ENCODE measurements at places on chromosomes 7 and 10.

DNA sequence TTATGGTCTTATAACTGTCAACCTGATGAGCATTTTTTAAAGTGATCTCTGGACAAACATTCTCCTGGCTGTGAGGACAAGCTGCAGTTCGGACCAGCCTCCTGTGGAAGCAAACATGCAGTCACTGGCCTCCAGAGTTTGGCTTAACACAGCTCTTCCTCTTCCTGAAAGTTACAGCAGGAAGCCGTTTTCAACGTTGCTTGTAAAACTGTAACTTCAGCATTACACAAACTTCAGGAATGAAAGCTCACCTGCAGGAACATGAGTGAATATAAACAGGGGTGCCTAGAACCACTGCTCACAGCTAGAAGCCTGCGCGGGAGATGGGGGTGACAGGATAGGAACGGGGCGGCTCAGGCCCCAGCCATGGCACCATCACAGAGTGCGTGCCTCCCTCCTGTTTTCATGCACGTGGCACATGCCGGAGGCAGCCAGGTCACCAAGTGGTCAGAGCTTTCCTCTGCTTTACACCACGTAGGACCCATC is 292.9 kb upstream of the PITRM1 start:
- DNase-seq = peak; percentile 86

DNA sequence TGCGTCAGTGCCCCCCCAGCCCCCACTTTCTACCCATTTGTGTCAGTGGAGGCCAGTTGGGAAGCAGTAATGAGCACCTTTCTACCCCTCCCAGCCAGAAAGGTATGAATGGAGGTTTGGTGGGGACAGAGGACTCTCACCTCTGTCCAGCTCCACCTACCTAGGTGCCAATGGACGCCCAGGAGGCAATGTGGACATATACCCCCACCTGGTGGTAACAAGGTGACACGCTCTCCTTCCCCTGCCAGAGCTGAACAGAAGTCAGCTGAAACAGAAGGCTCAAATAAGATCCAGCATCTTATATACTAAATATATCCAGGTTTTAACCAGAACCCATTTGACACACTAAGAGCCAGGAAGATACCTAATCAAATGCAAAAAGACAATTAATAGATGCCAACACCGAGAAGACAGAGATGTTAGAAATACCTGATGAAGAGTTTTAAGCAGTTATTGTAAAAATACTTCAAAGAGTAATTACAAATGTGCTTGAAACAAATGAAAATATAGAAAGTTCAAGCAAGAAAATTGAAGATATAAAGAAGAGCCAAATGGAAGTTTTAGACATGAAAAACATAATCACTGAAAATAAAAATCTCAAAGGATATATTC is 18.4 kb upstream of the SORCS3 start:
- peak; percentile 51 for DNase-seq

DNA sequence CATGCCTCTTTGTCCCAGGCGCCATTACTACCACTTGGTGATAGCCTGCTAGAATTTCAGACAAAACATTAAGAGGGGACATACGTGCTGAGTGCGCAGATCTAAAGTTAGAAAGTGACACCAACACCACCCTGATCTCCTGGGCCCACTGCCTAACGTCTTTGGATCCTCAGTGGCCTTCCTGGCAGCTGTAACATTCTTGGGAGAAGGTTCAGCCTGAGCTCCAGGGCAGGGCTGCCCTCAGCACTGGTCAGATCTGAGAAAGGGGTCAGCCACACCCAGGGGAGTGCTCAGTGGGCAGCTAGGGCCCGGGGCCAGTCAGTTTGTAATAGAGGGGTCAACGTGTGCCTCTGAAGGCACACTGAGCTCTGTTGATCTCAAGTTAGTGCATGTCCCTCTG is 48.4 kb downstream of the ZCCHC24 start:
- DNase-seq = no peak

- DNase-seq = peak; percentile 30
These were observed 1.1 kb downstream of the P4HA1 start for GRCh38 chr10:73095481-73096021.

DNA sequence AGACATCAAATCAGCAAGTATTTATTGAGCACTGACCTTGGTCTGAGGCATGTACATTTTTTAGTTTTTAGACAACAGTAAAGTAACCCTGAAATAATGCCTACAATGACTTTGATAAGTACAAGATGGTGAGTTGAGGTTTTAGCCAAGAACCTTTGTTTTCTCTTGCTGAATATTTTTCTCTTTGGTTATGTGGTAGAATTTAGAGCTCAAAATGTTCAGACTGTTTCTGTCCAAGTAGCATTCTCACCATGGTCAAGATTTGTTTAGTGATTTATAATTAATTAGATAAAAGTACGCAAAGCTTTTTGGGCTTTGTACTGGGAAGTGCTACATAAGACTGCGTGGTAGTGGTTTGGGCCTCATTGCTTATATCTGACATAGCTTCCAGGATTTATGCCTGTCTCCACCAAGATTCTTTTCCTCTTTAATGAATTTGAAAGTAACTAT is 102.4 kb downstream of the KAT6B start:
- DNase-seq = no peak

Measured in bronchial epithelial cell (primary cell).